Hematopoietic multipotent progenitor cell treated with erythropoietin and hydrocortisone succinate and interleukin-3 and kit ligand, for 6 days (in vitro differentiated cells): ENCODE measurements at places on chromosomes 1 and 21.

DNA sequence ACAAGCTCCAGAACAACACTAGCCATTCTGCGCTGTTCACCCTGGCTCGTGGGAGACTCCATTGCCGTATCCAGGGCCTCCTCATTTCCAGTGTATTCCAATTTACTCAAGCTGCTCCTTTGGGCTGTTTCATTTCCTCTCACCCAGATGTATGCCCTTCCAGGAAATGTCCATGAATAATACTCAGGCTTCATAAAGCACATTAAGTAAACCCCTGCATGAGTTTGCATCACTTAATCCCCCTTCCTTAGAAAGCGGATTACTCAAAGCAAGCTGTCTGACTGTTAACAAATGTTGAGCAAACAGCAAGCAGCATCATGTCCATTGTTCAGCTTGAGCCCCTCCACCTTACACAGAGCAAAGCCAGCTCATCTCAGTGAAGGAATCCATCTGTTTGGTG, 403.6 kb upstream of the PBX1 start:
- no peak for DNase-seq

GRCh38 chr1:65525266-65526048, 105.0 kb downstream of the LEPR start:
- peak; percentile 58 for DNase-seq

DNA sequence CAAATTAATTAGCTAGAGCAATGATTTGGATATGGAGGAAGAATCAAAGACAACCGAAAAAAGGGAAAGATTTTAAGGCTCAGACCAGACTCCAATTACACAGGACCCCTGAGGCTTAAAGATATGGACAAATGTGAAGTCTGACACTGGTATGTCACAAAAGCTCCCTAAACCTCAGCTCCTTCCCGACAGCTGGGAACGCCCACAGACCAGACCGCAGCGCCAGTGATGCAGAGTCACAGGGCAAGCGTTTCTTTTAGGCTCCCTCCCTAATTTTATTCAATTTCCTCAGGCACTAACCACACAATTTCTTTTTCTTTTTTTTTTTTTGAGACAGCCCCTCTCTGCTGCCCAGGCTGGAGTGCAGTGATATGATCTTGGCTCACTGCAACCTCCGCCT, 40.2 kb downstream of the NID1 start:
- no peak for DNase-seq

DNA sequence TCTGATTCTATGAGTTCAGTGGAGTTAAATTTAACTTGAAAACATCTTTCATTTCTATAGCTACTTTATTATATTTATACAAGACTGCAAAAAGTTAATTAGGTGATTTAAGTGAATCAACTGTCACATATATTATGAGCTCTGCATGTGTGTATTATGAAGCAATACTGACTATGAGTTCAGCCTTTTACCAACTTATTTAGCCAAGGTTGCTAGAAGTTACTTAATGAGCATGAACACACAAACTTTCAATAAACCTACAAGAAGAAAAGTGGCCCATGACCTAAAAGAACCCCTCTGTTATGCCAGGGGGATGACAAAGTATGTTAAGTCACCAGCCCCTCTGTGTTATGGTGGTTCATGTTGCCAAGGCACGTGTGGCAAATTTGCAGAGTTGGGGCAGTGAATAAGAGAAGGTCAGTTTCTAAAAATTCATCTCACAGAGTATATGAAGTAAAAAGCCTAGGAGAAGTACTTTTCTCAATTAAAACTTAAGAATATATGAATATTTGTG, 86.7 kb upstream of the LYPLAL1 start:
- DNase-seq = no peak

- no peak for DNase-seq
These were observed 123.6 kb downstream of the GABPA start for GRCh38 chr21:25858325-25858724.

DNA sequence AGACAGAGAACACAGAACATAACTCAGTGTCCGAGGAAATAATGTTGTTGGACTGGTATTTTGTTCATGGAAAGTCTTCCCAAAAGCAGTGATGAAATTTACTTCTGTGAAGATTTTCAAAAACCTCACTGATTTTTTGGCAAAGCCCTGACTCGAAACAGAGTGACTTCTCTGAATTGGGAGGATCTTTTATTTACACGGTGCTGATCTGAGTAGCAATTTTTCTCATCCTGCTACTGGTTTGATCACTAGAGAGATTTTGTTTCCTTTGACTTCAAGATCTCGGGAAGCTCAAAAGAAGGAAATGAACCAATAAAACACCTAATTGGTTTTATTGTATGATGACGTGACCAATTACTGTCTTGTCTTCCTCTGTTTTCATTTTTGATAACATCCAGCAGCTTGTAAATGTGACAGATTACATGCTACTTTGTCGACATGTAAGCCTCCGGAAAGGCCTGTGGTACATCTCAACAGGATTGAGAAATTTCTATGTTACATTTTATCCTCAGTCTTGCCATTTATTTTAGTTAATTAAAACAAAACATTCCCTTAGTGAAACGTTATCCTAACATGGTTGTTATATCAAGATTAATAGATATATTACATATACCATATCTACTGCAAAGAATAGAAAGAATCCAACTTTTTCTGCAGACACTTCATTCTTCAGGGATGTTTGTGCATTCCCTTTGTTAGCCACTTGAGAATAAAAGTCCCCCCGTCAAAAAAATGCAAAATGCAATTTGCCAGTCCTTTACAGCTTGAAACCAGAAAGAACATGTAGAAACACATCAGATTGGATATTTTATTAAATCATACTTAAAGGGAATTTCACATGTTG, 42.8 kb upstream of the IFI44L start:
- no peak for DNase-seq

- DNase-seq = no peak
These were observed 70.0 kb upstream of the ZNF281 start for GRCh38 chr1:200479816-200480215.

DNA sequence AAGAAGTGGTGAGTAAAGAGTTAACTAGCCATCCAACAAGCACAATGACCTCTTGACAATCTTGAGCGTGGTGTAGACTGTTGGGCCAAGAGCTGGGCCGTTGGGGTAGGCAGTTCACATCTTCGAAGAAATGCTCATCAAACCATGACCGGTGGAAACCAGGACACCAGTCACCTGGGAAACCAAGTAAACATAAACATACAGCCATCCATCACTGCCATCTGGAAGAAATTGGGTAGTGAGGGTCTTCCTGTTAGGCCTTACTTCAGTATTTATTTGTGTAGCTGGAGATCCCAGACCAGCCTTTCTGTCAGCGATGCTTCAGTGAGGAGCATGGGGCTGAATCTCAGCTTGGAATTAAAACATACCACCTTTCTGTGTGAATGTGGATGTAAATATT, 108.1 kb upstream of the HAO2 start:
- no peak for DNase-seq

- peak; percentile 88 for DNase-seq
These were observed 2.5 kb upstream of the PTGER3 start for GRCh38 chr1:71049951-71050598.

DNA sequence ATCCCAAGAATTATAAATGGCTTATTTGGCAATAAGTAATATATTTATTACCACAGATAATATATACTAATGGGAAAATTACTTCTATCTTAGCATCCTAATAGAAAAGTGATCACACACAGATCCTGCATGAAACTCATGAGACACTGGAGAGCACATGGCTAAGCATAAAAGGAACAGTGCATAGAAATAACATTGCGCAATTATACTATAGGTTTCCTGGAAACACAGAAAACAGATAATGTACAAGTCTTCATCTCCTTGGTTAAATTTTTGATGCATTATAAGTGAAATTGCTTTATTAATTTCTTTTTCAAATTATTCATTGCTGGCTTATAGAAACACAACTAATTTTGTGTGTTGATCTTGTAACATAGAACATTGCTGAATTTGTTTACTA, 210.4 kb downstream of the USH2A start:
- DNase-seq = no peak

DNA sequence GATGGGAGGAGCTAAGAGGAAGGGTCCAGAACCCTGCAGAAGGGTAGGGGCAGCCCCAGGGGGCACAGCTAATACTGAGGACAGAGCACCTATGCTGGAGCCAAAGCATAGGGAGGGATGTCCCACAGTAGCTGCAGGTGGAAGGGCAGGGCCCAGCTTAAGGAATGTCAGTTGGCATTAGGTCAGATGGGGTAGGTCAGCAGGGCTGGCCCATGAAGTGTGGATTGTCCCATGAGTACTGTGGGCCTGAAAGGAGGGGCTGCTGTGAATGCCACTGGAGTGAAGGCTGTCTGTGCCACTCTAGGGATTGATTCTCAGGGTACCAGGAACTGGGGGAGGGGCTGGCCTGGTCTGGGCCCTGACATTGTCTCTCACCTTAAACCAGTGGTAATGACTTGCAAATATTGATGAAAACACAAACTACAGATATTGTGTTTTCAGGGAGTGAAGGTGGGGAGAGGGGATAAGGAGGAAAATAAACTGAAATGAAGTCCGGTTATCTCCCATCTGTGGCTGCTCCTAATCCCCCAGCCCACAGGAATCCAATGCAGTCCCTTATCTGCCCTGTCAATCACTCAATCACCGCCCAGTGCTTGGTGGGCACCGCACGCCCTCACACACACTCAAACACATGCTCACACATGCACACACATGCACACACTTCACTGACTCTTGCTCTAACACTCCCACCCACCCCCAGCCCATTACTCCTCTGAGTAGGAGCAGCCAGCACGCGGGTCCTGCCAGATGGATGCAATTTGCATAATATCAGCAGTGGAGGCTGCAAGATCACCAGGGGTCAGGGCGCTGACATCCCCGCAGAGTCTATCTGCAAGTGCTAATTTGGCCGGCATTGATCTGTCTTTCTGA, 27.8 kb downstream of the DMAP1 start:
- DNase-seq = no peak

DNA sequence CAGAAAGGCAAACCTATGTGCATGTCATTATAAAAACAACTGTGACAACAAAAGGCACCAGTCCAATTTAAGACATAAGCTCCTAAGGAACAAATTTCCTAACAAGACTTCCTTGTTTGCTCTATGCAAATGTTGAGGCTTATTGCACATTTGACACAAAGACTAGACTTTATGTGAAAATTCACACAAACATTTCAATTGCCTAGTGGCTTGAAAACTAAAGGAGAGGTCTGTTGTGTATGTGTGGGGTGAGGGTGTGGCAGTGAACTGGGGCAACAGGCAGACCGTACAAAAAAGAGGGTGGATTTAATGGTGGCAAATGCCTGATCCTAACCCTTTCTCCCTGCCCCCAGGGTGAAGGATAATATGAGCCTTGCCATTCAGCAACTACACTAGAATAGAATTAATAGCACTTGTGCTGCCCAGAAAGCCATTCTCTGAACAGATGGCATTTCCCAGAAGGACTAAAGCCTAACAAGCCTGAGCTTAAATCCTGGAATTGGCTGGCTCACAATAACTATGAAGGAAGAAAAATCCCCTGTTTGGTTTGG, 73.9 kb downstream of the GLUL start:
- DNase-seq = no peak

- DNase-seq = peak; percentile 26
These were observed 17.7 kb downstream of the PLA2G5 start for GRCh38 chr1:20087668-20088067.

- no peak for DNase-seq
These were observed 14.4 kb downstream of the NSL1 start for GRCh38 chr1:212777151-212777550.

GRCh38 chr1:89998306-89998705, 3.4 kb downstream of the ZNF326 start:
- no peak for DNase-seq

DNA sequence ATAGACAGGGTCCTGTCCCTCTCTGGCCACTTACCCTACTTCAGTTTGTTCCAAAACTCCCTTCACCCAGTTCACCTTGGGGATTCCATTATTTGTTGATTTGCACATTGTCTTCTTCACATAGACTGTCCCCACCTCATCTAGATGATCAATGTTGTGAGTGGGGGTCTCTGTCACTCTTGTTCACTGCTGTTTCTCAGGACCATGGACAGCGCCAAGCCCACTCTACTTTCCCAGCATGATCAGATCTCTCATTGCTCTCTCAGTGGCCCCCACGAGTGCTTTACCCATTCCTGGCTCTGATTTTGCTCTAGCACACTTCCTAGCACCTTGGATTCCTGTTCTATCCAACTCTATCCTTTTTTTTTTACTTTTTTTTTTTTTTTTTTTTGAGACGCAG, 45.4 kb upstream of the IGSF21 start:
- DNase-seq = no peak

- DNase-seq = no peak
These were observed 76.4 kb upstream of the DSCAM start for GRCh38 chr21:40923407-40923806.

DNA sequence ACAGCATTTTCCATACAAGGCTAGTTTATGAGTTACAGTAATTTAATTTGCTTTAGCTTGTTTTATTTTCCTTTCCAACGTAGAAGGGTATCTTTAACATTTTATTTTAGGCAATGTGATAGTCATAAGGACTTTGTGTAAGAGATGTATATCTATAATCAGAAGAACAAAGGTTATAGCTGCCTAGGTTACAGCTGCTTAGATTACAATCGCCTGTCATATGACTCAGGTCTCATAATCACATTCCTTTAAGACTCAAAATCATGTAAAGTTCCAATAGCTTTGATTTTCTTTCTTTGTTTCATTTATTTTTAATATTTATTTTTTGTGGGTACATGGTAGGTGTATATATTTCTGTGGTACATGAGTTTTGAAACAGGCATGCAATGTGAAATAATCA, 37.8 kb upstream of the COP1 start:
- no peak for DNase-seq

- peak; percentile 21 for DNase-seq
These were observed 58.3 kb downstream of the MSH4 start for GRCh38 chr1:75855010-75855409.

DNA sequence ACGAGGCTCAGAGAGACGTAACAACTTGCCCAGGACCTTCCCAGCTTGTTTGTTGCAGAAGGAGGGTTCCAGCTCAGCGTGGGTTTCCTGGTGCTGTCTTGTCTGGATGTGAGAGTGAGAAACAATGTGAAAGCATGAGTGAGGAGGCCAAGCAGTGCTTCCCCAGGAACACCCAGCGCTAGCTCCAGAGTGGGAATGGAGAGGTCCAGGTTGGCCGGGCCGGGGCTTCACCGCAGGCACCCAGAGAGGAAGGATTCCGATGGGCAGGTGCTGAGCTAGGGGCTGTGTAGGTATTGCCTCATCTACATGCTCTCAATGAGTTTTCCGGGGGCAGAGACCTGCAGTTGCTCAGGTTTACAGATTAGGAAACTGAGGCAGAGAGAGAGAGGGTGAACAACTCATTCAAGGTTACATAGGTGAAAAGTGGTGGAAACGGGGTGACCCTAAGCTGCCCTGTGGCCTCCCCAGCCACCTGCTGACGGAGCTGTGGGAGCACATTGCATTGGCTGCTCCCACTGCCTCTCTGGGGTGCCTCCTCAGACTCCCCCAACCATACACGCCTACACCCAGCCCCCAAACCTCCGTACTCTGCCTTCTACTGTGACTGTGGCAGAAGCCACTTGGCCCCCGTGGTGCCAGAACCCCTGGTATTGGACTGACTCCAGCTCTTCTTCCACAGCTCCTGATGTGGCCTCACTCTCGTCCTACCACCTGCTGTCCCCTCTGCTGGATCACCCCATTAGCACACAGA, 51.2 kb downstream of the B3GALT5 start:
- DNase-seq = no peak
